ENCODE measurements at places on chromosomes 7 and 10.

- no peak for DNase-seq
These were observed 1.4 kb upstream of the RBP3 start for GRCh38 chr10:47346581-47347302.

DNA sequence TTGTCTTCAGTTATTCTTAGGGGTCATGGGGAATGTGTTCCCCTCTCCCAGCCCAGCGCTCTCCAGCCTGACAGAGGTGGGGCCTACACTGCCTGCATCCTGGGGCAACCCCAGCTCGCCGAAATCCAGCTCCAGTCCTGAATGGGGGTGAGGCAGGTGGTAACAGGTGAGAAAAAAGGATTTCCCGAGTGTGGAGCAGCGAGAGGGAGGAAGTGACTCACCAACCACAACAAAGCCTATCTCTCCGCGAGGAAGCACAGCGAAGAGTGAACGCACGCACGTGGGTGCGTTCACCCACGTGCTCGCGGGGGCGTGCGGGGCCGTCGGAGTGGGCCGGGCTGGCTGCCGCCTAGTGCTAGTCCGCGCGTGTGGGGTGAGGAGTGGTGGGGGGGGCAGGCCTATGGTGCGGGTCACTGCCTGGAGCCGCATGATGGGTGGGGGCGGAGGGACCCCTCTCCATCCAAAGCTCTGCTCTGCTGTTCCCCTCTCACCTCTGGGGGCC is 855 bp upstream of the PALD1 start:
- DNase-seq: no peak

DNA sequence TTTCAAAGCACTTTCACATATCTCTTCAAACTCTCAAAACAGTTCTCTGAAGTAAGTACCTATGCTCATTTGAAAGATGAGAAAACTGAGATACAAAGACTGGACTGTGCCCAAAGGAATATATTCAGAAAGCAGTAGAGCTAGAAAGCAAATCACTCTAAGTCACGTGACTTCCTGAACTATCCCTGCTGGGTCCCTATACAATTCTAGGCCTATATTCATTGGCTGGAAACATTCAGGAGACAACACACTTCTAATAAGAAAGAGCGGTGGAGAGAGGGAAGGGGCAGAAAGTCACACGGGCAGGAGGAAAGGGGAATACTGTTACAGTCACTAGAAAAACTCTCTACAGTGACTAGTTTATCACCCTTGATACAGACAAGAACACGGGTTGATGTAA is 140.0 kb downstream of the CHCHD3 start:
- DNase-seq: no peak

GRCh38 chr10:96650958-96651357 is 64.1 kb upstream of the TM9SF3 start:
- DNase-seq: no peak

GRCh38 chr7:29401769-29402168 is 161.9 kb upstream of the PRR15 start:
- DNase-seq: no peak

- DNase-seq: no peak
These were observed 55.6 kb upstream of the CAMK2B start for GRCh38 chr7:44380831-44381493.

GRCh38 chr10:60281792-60282353 is 107.8 kb downstream of the ANK3 start:
- peak; percentile 8 for DNase-seq

DNA sequence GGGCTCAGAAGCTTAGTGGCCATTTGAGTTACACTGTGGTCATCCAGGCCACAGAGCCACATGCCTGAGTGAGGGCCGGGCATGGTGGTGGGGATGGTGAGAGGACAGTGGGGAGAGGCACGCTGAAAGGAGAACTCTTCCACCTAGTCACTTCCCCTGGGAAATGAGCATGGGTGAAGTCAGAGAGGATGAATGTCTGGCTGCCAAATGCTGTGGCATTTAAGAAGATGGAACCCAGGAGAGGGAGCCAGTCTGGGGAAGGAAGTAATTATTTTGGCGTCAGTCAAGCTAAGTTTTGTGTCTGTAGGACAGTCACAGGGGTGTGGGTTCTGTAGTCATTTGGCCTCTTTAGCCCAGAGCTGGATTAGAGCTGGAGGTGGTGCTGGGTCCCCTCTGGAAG is 86.0 kb upstream of the PODXL start:
- DNase-seq: peak; percentile 81

GRCh38 chr7:127619681-127620405 is 1.9 kb upstream of the PAX4 start:
- no peak for DNase-seq

GRCh38 chr10:42975558-42976340 is 101.1 kb upstream of the RET start:
- DNase-seq: no peak

DNA sequence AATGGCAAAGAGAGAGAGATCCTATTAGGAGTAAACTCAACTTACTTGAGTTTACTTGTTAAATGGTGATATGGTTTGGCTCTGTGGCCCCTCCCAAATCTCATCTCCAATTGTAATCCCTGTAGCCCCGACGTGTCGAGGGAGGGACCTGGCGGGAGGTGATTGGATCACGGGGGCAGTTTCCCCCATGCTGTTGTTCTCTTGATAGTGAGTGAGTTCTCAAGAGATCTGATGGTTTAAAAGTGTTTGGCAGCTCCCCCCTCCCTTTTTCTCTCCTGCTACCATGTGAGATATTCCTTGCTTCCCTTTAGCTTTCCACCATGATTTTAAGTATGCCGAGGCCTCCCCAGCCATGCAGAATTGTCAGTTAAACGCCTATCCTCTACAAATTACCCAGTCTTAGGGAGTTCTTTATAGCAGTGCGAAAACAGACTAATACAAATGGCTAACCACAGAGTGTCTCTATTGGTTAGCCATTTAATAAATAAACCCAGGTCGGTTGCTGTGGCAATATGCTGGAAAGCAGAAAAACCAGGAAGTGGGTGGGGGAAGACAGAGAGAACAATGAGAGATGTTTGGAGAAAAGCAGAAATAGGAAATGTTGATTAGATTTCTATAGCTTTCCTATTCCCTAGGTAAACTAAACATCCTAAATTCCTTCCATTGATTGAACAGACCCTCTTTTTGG is 3.0 kb upstream of the STMP1 start:
- no peak for DNase-seq

GRCh38 chr7:157675427-157675927 is 338.7 kb downstream of the DNAJB6 start:
- DNase-seq: no peak

GRCh38 chr7:72444026-72444776 is 32.1 kb upstream of the CALN1 start:
- no peak for DNase-seq

DNA sequence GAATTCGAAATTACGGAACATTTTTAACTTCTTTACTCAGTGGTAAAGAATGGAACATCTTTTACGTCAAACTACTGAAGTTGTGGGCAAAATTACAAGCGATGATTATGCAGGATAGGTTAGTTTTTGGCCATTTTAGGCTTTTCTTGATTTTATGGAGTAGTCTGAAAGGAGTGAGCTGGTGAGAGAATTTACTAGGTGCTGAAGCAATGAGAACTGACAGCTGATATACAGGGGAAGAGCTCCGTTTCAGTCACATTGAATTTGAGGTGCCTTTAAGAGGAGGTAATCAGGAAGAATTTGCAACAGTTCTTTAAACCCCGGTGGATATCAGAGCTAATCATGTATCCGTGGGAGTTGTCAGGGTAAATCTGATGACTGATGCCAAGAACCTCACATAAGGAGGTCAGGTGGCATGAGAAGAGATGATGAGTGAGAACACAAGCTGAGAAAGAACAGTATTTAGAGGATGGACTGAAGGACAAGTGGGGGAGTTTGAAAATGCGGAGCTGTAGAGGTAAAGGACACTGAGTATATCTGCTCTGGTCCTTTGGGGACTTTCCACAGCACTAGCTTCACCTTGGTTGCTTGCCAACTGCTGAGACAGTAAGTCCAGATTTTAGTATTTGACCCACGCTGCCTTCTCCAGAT is 104.3 kb downstream of the AHR start:
- DNase-seq: no peak

DNA sequence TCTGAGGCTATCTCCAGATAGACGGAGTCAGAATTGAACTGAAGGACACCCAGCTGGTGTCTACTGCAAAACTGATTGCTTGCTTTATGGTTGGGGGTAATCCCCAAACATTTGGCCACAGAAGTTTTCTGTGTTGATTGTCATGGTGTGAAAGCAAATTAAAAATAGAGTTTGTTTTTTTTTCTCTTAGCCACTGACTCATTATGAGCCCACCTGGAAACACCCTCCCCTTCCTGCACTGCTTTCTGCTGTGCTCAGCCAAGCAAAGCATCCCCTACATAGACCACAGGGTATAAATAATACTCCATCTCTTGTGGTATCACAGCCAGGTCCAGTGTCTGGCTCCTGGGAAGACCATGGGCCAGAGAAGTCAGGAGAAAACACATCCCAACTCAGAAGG is 6.5 kb upstream of the VWC2 start:
- no peak for DNase-seq

DNA sequence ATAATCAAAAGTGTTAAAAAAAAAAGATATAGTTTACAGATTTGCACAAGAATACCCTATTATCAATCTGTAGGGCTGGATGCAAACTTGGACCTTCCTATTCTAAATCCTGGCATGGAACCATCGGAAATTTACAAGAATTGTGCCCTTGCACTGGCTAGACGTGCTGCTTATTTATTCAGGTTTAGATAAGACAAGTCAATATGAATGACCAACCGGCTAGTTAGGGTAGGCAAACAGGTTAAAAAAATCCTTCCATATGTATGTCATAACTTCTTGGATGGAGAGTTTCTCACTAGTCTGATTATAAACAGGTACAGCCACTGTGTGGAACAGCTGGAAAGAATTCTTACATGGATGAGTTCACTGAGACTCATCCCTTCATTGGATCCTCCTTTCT is 41.4 kb downstream of the PKD1L1 start:
- DNase-seq: no peak

GRCh38 chr7:117946151-117946633 is 73.0 kb upstream of the CTTNBP2 start:
- DNase-seq: peak; percentile 8
